GM12864 (cell line): ENCODE measurements at places on chromosomes 6 and 20.

GRCh38 chr6:52505726-52506409 lies 71.0 kb downstream of the TRAM2 start:
- no peak for DNase-seq

DNA sequence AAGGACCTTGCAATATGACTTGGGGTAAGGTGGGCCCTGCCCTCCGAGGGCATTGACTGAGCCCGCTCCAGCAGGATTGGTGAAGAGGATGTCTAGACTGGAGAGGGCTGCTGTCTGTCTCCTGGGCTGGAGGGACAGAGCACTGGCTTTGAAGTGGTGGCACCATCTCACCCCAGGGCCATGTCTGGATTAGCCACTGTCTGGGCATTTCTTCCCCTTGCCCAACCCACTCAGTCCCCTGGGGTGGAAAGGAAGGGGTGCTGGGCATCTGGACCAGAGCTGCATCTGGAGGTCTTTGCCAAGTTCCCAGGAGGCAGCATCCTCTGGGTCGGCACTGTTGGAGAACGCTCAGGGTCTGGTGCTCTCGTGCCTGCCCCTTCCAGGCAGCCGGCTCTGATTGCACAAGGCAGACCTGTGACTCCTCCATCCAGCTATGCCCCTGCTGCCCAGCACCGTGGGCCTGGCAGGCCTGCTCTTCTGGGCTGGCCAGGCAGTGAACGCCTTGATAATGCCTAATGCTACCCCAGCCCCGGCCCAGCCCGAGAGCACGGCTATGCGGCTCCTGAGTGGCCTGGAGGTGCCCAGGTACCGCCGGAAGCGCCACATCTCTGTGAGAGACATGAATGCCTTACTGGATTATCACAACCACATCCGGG lies at the start of gene R3HDML:
R3HDML (plus strand) TSS at position 319 of the 656 bp plus-strand sequence; CDS start at position 434, 115 bp downstream.
- no peak for DNase-seq

DNA sequence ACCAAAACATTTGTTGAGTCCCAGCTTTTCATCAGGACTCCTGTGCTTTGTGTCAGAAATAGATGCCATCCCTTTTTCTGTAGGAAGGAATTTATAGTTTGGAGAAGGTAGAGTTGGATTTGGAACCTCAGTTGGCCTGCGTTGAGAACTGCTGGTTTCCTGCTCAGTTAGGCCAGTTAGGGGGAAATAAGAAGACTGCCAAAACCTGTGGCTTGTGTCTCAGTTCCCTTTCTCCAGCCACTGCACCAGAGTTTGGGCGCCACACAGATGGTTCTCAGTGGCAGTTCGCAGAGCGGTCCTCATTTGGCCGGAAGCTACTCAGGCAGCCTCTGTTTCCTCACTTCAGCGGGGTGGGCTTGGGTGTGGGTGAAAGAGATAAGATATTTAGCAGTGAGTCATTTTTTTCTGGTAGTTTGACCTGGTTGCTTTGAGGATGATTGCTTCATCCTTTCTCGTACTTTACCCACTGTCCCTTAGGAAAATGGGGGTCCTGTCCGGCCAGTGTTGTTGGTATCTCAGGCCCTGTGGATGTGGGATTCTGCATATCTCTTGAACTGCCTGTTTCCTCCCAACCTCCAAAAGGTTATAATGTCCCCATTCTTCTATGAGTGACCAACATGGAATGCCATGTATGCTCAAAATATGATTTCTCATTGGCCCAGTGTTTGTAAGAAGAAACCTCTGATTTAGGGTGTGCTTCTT lies 53.7 kb downstream of the JARID2 start:
- DNase-seq, result peak; percentile 87

DNA sequence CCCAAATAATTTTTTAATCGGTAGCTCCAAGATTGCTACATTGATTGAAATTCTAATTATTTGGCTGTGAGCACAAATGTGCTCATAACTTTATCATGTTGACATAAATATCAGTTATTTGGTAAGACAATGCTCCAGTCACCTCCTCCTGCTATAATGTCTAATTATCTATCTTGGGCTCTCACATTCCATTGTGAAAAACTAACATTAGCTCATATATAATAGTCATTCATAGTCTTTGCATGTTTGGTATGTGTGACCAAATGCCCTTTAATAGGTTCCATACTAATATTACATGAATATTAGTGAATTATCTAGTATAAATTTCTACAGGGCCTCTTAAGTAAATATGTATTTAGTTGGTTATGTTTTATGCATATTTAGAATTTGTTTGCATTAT lies 185.6 kb upstream of the MCHR2 start:
- no peak for DNase-seq

DNA sequence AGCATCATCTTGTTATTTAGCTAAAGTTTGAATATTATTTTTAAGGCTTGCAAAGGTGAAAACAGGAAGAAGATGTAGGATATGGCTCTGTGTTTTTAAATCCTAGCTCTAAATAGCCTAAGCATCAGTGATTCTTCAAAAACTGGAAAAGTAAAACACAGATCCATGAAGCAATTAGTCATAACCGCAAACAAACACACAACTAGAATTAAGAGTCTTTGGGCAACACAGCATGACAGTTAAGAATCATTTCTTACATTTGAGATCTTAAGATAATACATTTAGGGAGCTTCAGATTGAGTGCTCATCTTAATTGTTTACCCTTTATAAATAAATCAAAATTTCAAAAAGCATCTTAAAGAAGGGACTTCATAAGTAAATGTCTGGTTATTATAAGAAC lies 115.8 kb upstream of the MAP7 start:
- no peak for DNase-seq

DNA sequence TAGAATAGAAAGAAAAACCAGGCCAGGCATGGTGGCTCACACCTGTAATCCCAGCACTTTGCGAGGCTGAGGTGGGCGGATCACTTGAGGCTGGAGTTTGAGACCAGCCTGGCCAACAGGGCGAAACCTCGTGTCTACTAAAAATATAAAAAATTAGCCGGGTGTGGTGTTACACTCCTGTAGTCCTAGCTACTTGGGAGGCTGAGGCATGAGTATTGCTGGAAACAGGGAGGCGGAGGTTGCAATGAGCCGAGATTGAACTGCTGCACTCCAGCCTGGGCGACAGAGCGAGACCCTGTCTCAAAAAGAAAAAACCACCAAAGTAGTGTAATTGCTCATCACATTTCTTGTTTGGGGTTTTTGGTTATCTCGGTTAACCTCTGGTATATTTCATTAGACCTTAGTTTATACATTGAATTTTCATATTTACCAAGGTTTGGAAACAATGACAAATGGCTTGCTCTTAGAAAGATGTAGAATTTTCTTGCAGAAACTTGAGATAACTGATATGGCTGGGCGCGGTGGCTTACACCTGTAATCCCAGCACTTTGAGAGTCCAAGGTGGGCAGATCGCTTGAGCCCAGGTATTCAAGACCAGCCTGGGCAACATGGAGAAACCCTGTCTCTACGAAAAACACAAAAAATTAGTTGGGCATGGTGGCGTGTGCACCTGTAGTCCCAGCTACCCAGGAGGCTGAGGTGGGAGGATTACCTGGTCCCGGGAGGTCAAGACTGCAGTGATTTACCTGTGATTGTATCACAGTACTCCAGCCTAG lies 14.2 kb downstream of the ITCH start:
- DNase-seq, result peak; percentile 62

DNA sequence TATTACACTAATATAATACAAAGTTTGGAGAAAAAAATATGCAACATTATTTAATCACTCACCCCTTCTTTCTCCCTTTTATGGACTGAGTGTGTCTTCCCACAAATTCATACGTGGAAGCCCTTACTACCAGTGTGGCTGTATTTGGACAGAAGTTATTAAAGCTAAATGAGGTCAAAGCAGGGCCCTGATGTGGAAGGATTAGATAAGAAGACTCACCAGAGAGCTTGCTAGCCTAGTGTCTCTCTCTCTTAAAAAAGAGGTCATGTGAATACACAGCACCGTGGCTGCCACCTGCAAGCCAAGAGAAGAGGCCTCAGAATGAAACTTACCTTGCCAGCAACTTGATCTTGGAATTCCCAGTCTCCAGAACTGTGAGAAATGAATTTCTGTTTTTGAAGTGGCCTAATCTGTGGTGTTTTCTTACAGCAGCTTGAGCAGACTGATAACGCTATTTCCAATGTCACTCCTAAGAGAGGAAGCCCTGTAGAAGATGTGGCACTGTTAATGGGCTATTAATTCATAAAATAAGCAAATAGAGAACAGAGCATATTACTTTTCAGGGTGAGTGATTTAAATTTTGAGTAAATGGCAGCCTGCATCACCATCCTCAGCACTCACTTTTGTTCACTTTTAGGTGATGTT lies 233.4 kb downstream of the TBC1D7 start:
- no peak for DNase-seq

DNA sequence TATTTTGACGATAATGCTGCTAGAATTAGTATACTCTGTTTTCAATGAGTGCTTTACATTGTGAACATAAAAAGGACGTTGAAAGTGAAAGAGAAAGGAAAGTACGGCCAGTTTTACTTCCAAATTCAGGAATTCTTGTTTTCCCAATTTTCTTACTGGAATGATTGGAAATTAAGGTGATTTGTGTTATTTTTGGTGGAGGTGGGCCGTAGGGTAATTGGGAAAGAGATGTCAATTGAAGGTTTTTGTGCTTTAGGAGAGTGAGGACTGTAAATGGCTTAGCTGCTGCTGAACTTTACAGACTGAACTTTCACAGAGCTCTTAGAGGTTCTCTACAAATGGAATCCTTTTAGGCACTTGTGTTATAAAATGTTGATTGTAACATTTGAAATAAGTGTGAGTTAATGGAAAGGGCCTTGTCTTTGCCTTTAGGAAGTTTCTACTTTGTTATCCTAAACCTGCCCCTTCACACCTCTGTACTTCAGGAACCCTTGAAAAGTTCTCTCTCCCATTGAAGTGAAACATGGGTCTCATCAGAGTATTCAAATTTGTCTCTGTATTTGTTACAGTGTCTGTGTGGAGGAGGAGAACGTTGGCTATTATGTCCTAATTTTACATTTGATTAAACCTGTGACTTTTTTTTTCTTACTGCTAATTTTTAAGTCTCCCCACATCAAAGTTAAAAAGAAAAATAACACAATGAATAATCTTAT lies 256.4 kb downstream of the ARID1B start:
- no peak for DNase-seq

- no peak for DNase-seq
Observed at GRCh38 chr6:11356404-11357155, 124.1 kb upstream of the NEDD9 start.

- no peak for DNase-seq
Observed at GRCh38 chr6:138503881-138504680, 4.8 kb upstream of the NHSL1 start.

DNA sequence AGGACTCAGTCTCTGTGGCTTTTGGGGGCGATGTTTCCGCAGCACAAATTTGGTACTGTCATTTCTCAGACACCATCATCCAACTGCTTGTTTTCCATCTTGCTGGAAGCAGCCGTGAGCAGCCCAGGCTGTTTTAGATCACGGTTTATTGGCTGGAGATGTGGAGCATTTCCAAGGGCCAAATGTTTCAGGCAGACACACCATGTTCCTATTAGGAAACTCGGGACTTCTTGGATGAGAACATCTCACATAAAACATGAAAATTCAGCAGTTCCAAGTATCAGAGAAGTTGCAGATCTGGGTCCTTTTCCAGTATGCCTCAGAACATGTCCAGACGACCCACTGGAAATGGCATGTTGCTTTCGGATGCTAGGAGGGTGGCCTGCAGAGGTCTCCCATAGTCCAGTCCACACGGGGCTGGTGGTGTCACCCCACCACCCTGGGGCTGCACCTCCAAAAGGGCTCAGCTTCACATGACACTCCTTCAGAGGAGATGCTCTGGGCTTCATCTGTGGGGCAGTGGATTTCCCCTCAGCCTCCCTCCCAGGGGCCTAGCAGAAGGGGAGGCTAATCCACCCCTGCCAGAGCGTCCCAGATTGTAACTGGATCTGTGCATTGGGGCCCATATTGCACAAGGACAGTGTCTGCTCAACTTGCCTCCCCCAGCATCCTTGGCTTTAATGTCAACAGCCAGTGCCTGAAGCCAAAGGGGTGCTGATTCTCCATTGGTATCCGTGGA lies 176.3 kb downstream of the SCP2D1 start:
- no peak for DNase-seq

GRCh38 chr20:18138266-18138582 lies 561 bp downstream of the KAT14 start:
- DNase-seq, result no peak

GRCh38 chr6:169880516-169880915 lies 129.1 kb downstream of the ERMARD start:
- no peak for DNase-seq

DNA sequence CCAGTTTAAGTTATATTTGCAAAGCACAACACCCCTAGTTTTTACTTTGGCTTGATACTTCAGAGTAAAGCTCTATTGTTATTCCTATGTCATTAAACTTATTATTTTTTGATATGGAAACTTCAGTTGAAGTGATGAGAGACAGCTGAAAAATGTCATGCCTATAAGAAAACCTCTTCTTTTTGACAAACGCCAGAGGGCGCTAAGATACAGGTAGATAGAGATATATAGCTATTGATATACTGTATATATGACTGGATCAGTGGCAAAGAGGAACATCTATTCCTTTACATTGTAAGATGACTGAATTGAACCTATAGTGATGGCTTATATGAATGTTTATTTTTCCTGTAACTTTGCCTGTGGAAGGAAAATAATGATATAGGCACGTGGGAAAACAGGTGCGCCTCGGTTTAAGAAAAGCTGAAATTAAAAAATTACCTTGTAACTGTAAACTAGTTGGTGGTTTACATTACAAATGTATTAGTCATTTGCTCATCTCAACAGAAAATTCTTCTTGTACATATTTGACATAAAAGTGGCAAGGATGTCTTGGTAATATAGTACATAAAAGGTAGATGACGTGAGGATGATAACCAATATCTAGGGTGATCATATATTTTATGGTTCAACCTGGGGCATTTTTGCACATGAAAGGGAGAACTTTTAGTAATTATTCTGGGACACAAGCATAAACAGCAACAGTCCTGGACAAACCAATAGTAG lies 74.1 kb downstream of the LAMA4 start:
- DNase-seq, result peak; percentile 38
